ENCODE measurements at places on chromosomes 16 and 17.
A peak's percentile ranks its signal among the peaks of the same experiment; 100 is the strongest.

GRCh38 chr17:77677211-77677610 is 281.3 kb upstream of the TNRC6C start:
- no peak for DNase-seq

DNA sequence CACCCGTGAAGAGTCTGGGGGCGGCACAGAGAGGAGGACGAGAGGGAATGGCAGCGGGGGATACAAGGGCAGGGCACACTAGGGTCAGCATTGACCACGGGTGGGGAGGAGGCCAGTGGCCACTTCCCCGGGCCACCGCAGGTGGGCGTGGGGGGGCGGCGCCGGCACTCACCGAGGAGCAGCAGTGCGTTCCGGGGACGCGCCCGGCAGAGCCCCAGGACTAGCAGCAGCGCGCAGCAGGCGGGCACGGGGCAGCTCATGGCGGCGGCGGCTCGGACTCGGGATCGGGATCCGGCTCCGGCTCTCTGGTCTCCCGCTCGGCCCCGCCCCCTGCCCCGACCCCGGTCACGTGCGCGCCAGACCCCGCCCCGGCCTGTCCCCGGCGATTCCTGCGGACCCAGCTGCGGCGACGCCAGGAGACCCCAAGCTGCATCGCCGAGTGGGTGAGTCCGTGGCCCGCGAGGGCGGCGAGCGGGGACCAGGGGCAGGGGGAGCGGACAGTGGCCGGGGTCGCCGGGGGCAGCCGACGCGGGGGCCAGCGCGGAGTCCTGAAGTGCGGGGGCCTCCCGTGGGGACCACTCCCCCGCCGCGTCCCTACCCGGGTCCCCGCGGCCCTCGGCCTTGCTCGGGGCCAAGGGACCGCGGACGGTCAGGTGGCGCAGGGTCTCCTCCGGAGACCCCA is at the start of the genes SGSH and SLC26A11:
Gene SGSH (minus strand): TSS at position 280 of the 682 bp plus-strand sequence. CDS start 20 bp downstream, at position 260.
Gene SLC26A11 (plus strand): TSS at position 374 of the 682 bp plus-strand sequence. CDS start 1,134 bp downstream, outside the sequence.
- peak; percentile 10 for DNase-seq

DNA sequence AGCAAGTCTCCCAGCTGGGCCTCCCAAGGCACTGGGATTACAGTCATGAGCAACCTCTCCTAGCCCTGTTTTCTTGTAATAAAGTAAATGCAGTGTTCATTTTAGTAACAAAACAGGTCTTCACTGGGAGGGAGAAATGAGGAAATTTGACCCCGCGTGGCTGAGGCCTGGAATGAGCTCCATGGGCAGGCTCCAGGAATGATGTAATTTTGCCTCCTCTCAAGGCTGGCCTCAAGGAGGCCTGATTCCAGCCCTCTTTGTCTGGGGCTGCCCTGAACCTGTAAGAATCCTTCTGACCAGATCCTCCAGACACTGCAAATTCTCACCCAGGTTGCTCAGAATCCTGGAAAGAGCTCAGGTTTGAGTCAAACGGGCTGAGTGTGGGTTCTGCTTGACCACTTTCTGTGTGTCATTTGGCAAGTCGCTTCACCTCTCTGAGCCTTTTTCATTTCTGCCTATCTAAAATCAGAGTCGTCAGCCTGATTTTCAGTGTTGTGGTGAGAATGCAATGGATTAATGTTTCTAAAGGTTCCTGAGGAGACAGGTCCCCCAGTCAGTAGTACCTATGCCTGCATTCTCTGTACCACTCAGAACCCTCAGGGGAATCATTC is 57.1 kb downstream of the RAB11FIP4 start:
- no peak for DNase-seq

- DNase-seq = no peak
These were observed 220 bp upstream of the ARHGAP44 start for GRCh38 chr17:12789075-12789480.

DNA sequence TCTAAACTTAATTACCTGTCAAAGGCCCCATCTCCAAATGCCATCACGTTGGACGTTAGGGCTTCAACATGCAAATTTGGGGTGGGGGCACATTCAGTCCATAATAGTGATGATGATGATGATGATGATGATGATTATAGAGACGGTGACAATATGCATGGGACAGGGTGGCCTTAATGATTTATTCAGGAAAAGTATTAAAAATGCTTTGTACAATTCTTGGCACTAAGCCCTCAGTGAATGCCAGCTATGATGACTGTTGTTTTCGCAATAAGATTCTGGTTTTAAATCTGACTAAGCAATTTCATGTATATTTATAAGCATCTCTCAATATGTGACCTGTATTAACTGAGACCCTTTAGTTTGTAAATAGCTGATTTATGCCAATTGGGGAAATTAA is 106.3 kb downstream of the C16orf95 start:
- no peak for DNase-seq

- no peak for DNase-seq
These were observed 11.9 kb downstream of the PIEZO1 start for GRCh38 chr16:88772871-88773811.

- DNase-seq = no peak
These were observed 488.9 kb upstream of the CA10 start for GRCh38 chr17:52647411-52647810.

- no peak for DNase-seq
These were observed 44.3 kb downstream of the RGS9 start for GRCh38 chr17:65181237-65182061.

- no peak for DNase-seq
These were observed 5.4 kb downstream of the COL1A1 start for GRCh38 chr17:50196036-50196435.

GRCh38 chr17:50125420-50125997 is 4.5 kb downstream of the SAMD14 start:
- DNase-seq = no peak

DNA sequence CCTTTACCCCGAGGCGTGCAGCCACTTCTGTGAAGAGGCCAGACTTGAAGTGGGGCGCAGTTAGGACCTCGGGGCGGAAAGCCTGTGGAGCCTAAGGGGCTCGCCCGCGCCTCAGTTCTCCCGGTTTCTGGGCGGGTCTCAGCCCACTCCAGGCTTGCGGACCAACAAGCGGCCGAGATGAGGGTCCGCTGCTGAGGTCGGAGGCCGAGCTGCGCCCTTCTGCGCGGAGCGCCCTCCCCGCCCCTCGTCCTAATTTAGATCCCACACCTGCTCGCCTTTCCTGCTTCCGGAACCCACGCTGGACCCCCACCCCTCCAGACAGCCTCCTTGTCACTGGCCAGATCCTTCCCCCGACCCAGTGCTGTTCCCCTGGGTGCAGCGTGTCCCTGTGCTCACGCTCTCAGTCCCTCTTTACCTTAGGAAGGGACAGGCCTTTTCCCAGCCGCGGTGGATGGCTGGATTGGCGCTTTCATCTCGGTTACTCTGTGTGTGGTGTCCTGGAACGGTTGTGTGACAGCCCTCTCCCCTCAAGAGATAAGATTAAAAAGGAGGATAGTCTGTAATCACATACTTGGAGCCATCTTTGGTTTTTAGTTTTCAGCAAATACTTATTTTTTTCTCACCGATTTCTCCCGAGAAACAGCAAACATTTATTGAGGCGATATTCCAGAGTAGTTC is 933 bp upstream of the ATXN7L3 start:
- DNase-seq = no peak

DNA sequence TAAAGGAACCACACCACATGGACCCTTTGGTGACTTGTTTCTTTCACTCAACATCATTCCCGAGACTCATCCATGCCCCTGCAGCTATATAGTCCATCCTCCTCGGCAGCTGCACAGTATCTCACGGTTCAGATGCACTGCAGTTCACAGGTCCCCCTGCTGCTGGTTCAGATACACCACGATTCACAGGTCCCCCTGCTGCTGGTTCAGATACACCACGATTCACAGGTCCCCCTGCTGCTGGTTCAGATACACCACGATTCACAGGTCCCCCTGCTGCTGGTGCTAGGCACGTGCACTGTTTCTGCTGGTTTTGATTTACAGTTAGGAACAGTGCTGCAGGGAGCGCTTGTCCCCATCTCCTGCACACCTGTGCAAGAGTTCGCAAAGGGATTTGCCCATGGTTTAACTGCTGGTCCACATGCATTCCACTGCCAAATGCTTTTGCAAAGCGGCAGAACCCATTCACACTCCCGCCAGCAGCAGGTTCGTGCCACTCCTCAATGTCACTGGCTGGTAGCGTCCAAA is 3.8 kb downstream of the HSDL1 start:
- DNase-seq = no peak

GRCh38 chr16:77212741-77213541 is 13.7 kb downstream of the SYCE1L start:
- DNase-seq = peak; percentile 19

- DNase-seq = no peak
These were observed 4.4 kb upstream of the PVALEF start for GRCh38 chr17:81160747-81161453.

DNA sequence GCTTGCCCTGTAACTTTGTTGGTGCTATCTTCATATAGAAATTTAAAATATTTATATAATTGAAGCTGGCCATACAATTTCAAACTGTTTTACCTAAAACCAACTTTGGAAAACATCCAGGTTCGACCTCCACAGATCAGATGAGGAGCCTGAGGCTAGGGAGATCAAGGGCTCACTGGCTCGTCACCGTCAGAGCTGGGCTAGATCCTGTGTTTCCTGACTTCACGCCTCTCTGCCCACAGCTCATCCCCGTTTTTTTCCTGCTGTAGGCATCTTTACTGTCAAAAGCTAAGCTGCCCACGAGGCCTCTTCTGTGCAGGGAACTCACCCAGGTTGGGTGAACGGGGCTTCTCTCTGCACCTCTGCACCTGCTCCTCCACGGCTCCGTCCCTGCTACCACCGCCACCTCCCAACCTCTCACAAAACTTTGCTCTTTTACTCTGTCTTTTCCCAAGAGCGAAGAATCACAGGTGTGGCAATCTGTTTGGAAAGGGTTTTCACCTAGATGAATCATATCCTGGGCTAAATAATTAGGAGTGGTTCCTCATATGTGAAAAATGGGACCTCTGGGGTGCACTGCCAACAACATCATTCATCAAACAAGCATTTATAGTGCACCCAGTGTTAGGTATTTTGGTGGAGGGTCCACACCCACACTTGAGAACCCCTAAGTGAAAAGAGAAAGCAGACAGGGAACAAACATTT is 24.8 kb upstream of the KDM6B start:
- no peak for DNase-seq

DNA sequence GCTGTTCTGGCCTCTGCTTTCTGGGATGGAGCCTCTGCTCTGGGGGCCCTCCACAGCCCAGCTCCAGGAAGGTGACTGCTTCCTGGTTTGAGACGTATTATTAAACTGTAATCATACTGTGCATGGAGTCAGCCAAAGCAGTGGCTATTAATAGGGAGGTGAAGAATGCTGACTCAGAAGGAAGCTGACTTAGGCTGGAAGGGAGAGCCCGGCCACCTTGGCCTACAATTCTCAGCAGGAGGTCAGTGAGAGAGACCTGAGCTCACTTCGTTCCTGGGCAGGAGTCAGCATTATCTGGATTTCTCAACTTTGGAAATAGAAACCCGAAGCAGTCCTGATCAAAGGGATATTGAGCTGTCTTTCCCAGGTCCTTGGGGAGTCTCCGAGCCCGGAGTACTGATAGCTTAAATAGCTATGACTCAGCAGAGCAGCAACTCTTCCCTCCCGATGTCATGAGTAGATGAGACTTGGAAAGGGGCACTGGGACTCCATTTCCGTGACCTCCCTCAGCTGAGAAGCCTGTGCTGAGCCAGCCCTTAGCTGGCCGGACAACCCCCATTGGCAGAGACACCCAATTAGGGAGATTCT is 91.8 kb downstream of the YPEL2 start:
- DNase-seq = no peak

- DNase-seq = no peak
These were observed 1.1 kb upstream of the YBX2 start for GRCh38 chr17:7295230-7296180.

- DNase-seq = no peak
These were observed 29.6 kb downstream of the SEC14L5 start for GRCh38 chr16:4987580-4988374.

DNA sequence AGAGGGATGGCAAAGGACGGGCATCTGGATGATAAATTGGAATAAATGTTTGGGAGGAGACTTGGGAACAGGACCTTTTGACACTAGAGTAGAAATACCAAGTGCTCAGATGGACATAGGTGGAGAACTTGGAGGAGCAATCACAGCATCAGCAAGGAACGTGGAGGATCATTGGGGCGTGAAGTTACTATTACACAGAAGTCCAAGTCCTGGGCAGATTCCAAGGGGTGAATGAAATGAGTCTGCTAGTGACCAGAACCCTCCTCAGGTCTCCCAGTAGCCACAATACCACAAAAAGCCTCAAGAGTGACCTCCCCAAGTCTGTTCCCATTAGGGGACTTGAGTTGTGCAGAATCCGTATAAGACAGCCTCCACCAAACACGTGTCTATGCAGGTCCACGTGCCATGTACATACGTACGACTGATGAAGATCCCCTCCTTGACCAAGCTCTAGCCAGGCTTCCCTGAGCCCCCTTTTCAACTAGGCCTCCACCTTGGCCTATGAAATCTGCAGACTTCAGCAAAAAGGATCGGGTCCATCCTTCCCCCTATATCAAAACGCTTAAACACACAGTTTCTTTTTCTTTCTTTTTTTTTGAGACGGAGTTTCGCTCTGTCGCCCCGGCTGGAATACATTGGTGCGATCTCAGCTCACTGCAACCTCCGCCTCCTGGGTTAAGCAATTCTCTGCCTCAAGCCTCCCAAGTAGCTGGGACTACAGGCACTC is 2.2 kb downstream of the C17orf67 start:
- DNase-seq = no peak

DNA sequence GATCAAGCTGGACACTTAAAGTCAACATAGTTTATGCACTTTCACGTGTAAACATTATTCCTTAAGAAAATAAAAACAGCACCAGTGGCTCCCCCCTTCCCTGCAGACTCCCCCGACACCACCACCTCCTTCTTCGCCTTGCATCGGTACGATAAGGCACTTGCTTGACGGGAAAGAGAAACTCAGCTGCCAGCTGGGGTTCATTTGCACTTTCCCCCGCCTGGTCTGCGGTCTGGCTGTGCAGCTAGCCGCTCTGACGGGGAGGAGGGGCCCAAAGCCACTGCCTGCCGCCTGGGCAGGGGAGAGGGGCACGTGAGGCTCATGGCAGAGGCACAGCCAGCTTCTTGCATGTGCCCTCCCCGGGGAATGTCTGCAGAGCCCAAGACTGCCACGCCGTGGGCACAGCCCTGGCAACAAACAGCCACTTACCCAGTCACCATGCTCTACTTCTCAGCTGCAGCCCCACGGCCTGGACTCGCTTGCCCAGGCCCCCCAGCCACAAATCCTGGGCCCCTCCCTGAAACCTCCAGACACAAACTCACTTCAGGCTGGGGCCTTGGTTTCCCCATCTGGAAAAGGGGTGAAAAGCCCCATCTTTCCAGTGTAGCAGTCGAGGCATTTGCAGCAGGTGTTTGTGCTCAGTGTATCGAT is 16.5 kb upstream of the PRM1 start:
- peak; percentile 45 for DNase-seq

DNA sequence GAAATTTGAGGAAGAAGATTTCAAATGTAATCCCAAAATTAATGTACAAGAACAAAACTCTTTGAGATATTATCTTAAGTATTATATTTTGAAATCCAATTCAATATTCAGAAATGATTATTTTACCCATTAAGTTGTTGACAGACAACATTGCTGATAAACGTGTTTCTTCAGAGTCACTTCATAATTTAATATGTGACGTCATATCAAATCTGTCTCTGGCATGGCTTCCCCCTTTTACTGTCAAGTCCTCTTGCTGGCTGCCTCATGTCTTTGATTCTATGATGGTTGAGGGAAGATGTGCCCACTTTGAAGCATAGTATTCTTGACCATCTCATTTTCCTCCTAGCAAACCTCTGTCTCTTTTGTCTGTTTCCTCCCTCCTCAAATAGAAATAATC is 1257.1 kb upstream of the GOT2 start:
- no peak for DNase-seq
